ENCODE measurements at places on chromosomes 12 and 14.

- DNase-seq: no peak
Observed at GRCh38 chr14:77955816-77956484, 156.0 kb downstream of the ADCK1 start.

GRCh38 chr12:103817791-103818190 lies 23.2 kb downstream of the NT5DC3 start:
- no peak for DNase-seq

GRCh38 chr14:29836395-29836794 lies 91.3 kb downstream of the PRKD1 start:
- no peak for DNase-seq

- DNase-seq: no peak
Observed at GRCh38 chr12:97375310-97375709, 87.3 kb upstream of the RMST start.

DNA sequence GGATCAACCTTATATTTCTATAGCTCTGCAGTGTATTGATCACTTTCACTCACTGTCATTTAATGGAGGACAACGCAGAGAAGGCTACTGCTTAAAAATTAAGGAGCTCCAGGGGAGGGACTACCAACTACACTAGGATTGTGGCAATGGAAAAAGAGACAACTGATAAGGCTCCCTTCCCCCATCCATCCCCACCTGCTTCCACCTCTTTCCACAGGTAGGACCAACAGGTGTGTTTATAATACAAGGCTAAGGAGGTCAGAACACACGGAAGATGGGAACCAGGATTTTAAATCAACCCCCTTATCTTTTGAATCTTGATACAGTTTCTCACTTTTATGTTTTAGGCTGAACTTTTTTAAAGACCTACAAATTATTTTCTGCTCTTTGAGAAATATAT lies 90.8 kb downstream of the STAB2 start:
- DNase-seq: no peak

All from stimulated activated CD4-positive, alpha-beta T cell treated with anti-CD3 and anti-CD28 coated beads, Interleukin-1b, Interleukin-23, amount 100 ng/mL, for 4 hours (primary cell).